ENCODE measurements at places on chromosomes 4 and X.

- DNase-seq = no peak
These were observed 919.1 kb downstream of the ADGRL3 start for GRCh38 chr4:62119195-62119594.

GRCh38 chr4:138259824-138260223, 17.7 kb upstream of the SLC7A11 start:
- DNase-seq = no peak

DNA sequence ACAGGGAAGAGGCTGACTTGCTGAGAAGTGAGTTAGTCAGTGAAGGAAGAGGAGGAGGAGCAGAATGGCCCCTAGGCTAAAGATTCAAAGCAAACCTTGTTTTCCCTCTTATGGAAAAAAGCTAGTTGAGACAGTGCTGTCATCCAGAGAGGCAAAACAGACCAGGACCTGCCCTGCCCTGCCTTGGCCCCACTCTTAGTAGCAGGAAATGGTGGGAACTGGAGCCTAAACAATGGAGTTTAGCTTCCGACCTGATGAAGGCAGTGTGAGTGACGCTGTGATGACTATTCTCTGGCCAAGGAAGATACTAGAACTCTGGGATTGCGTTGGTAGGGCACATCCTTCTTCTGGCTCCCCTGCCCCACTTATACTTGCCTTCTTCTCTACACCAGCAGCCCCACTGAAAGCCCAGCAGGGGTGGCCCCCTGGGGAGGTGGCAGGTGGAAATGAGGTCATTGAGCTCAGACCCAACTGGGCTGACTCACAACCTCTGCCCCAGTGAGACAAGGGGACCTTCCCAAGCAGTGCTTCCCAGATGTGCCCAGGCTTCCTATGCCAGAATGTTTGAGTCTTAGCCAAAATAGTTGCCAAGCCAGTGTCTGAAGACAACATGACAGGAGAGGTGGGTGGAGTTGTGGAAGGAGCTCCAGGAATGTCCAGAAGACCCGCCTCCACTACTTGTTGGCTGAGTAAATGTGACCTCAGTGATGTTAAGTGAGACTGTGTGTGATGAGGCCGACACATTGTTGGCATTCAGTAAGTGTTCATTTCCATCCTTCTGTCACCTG, 38.8 kb downstream of the MSN start:
- peak; percentile 63 for DNase-seq

- peak; percentile 60 for DNase-seq
These were observed 4.2 kb upstream of the TMSB4X start for GRCh38 chrX:12970691-12971202.

GRCh38 chr4:184529283-184529682, 54.9 kb upstream of the IRF2 start:
- no peak for DNase-seq

DNA sequence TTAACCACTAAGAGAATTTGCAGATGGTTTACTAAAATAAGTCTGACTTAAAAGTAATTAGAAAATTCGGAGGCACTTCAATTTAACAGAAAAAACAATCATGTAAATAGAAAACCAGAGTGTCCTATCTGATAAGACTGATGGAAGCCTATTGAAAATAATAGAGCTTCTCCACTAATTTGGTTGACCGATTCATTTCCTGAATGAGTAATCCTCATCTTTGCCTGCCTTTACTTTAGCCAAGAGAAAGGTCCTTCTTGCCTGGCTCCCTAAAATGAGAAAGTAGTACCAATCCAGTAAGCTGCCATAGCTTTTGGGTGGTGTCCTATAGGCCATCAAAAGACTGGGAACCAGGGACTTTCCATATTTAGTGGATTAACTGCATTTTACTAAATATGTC, 48.4 kb downstream of the KCNIP4 start:
- DNase-seq = no peak

All from upper lobe of left lung (tissue), 6 donors.